ENCODE measurements at places on chromosomes 11 and 22.

- DNase-seq, result no peak
These were observed 9.1 kb upstream of the SESN3 start for GRCh38 chr11:95239871-95240649.

GRCh38 chr11:122334546-122335339 lies 218.7 kb upstream of the BLID start:
- no peak for DNase-seq

- DNase-seq, result no peak
These were observed 85.3 kb upstream of the MYO18B start for GRCh38 chr22:25656724-25657123.

- DNase-seq, result no peak
These were observed 65.6 kb downstream of the OR4C45 start for GRCh38 chr11:50098186-50098725.

GRCh38 chr11:94946812-94947211 lies 26.5 kb downstream of the CWC15 start:
- DNase-seq, result no peak

DNA sequence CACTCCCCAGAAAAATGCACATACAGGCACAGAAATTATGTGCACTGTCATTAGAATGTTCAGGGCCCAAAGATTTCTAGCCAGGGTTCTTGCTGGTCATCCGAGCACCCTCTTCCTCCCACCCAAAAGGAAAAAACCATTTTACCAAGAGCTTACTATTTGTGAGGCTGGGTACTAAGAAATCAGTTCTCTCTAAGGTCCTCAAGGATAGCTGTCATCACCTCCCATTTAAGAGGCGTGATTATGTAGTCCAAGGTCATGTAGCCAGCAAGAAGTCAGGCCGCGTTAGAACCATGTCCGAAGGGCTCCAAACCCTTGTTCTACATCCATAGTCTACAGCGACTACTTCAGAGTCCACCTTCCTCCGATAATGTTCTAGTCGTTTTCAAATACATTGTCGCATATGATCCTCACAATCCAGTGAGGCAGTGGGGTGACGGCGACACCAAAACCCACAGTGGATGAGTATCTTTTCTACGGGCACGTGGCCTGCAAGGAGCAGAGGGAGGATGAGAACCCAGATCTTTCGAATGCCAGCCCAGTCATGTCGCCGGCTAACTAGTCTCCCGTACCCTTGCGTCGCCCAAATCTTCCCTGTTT lies 634 bp downstream of the TIMM8B start:
- DNase-seq, result no peak

GRCh38 chr11:1382831-1383607 lies 6.7 kb upstream of the BRSK2 start:
- DNase-seq, result peak; percentile 72

DNA sequence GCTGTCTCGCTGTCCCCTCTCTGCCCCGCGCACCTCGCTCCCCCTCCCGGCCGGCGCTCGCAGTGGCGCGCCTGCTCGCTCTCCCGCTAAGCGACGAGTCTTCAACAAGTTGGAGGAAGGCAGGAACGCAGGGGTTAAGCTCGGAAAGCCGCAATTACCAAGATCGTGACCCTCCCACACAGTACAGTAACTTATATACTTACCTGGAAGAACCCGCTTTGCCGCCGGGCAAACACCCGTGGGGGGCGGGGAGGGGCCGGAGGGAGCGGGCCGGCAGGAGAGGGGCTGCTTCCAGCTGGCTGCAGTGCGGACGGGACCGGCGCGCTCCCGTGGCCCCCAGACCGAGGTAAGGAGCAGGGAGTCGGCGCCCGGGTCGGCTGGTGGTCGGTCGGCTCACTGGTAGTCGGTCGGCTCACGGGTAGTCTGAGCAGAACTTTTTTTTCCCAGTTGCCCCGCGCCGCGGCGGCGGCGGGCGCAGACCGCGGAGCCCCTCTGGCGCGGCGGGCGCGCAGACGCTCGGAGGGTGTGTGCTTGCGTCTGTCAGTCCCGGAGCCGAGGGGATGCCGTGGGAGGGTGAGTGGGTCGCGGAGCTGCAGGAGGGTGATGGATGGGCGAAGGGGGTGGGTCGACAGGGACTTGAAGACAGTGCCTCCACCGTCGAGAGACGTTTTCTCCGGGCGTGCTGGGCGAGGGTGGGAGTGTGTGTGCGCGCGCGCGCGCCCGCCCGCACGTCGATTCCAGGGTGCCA lies 101.2 kb upstream of the HSD17B12 start:
- no peak for DNase-seq

- DNase-seq, result no peak
These were observed 12.9 kb downstream of the TSPAN32 start for GRCh38 chr11:2314525-2315394.

GRCh38 chr11:13152736-13153541 lies 124.7 kb upstream of the BMAL1 start:
- no peak for DNase-seq

DNA sequence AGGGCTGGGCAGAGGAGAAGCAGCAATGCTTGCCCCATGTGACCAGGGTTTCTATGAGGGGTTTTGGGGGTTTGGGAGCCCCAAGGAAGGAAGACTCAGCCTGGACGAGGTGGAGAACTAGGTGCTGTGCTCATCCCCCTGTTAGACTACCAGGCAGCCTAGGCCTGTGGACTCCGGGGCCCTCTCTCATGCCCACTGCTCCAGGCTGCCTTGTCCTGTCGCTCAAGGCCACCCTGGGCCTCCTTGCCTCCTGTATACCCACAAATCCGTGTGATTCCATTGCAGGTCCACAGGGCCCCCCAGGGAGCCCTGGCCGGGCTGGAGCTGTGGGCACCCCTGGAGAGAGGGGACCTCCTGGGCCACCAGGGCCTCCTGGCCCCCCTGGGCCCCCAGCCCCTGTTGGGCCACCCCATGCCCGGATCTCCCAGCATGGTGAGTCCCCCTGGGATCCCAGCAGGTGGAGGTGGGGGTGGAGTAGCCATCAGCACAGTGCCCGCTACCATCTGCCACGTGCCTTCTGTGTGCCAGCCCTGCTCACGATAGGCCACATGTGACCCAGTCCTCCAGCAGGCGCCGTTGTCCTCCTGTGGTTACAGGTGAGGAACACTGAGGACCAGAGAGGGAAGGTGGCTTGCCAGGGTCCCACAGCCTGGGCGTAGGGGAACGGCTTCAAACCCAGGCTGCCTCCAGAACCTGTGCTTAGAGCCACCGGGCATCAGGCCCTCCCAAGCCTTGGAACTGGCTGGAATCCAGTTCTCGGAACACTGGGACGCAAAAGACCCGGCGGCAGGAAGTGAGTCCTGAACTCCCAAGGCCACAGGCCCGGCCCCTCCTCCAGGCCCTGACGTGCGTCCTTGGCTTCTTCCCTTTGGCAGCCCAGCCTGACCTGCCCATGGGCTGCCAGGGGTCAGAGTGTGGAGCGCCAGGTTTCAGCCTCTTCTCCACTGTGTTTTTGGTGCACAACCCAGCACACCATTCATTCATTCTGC lies 26.6 kb downstream of the EMID1 start:
- no peak for DNase-seq

Measured in effector CD4-positive, alpha-beta T cell (primary cell).